T-helper 1 cell (primary cell): ENCODE measurements at places on chromosomes 4 and X.
A peak's percentile ranks its signal among the peaks of the same experiment; 100 is the strongest.

DNA sequence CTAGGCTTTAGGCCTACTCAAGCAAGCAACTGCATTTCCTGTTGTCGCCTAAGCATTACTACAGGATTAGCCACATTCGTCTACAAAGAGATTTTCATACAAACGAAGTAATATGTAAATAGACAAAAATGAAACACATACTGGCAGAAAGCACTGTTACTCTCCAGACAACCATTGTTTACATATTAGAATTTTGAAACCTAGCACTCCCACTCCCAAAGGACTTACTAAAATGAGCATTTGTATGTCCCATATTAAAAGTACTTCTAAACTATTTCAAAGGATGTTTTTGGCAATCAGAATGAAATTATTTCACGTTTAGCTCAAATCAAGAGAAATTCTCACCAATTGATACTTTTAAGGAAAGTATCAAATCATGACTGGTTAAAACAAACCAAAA, 570.8 kb downstream of the PRR32 start:
- no peak for DNase-seq

DNA sequence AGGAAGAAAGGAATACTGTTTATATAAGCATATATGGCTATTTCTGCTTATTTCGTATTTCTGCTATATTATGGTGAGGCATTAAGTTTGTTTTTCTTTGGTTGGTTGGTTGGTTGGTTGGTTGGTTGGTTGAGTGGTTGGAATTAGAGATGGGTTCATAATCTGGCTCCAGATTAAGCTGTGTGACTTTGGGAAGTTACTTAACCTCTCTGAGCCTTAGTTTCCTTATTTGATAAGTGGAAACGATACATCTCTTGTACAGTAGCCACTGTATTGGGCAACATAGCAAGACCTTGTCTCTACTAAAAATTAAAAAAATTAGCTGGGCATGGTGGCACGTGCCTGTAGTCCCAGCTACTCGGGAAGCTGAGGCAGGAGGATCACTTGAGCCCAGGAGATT, 46.1 kb upstream of the CEP135 start:
- DNase-seq: no peak

GRCh38 chr4:59825104-59825503, 1375.0 kb upstream of the ADGRL3 start:
- no peak for DNase-seq

- DNase-seq: peak; percentile 35
Observed at GRCh38 chrX:80808881-80809411, 731 bp downstream of the BRWD3 start.

GRCh38 chr4:118753096-118753495, 67.9 kb downstream of the METTL14 start:
- DNase-seq: no peak

DNA sequence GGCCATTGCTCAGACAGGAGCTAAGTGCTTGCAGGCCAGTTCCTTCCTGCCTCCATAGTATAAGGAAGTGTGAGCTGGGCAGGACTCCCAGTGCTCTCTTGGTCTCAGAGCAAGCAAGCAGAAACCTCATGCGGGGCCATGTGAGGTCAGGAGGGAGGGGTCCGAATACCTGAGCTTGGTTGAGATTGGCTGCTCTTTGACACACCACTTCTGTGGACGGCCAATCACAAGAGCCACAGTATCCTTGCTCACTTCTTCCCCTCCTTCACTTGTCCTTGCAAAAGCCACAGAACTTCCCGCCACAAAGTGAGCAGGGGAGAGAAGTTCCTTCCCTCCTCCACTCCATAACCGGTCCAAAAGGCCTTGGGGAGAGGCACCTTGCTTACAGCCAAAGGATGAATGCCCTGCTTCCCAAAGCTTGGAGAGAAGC, 56.7 kb downstream of the PRPS1 start:
- DNase-seq: peak; percentile 31

GRCh38 chr4:54877006-54877405, 219.2 kb downstream of the KIT start:
- DNase-seq: no peak

DNA sequence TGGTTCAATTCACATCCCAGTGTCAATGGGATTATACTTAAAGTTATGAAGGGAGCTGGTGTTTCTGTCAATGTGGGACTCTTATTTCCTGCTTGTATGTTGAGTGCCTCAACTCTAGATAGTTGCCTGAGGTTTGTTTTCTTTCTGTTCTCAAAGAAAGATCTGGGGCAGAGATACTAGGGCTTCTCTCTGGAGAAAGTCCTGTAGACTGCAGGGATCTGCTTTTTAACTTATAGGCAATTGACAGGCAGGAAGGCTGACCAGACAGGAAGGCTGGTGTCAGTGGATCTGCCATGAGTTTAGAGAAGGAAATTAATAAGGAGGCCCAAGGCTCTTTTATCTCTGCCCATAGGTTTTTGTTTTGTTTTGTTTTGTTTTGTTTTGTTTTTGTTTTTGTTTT, 64.0 kb upstream of the PRKX start:
- no peak for DNase-seq

DNA sequence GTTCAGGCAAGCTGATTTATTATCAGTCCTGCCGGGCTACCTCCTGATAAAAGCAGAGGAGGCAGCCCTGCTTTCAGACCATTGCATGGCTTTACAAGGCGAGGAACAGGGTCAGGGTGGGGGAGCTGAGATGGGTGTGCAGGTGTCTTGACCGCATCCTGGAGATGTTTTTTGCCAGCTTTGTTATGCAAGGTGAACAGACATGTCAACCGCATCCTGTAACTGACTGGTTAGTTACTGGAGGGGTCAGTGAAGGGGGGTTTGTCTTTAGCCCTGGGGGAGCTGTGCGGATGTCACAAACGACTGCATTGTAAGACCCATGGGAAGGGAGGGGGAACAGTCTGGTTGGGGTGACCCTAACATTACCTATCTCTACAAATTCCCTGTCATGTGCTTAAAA, 10.0 kb downstream of the ADAM29 start:
- DNase-seq: no peak

DNA sequence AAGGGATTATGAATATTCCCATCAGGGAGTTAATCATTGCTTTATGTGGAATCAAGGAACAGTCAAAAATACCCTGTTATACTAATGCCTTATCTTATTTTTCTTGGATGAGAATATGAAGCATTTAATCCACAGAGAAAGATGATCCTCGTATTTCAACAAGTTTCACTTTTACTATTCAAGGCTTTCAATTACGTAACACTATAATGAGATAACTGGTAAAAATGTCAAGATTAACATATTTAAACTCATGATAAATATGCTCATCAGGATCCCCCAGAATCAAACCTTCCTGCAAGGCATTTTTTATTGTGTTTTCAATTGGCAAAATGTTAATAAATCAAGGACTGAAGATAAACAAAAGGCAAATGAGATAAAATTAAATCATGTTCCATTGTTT, 5.1 kb downstream of the ZXDA start:
- no peak for DNase-seq

- no peak for DNase-seq
Observed at GRCh38 chrX:72050011-72050410, 81.7 kb downstream of the RTL5 start.

DNA sequence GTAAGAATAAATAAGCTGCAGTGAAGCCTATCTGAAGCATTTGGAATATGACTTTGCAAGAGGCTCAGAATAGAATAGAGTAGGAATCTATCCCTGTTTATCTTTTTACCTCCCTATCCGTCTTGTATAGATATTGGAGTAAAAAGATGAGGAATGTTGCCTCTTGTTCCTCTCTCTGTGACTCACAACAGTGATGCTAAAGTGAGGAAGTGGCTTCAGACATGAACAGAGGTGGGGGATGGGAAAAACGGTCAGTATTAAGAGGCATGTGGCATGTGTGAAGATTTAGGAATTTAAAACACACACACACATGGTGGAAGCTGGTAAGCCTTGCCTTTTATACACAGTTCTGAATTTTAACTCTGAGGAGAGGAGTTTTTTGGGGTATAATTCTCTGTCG, 3.8 kb upstream of the DCAF4L1 start:
- no peak for DNase-seq

- DNase-seq: no peak
Observed at GRCh38 chr4:18645351-18645750, 623.8 kb upstream of the LCORL start.

DNA sequence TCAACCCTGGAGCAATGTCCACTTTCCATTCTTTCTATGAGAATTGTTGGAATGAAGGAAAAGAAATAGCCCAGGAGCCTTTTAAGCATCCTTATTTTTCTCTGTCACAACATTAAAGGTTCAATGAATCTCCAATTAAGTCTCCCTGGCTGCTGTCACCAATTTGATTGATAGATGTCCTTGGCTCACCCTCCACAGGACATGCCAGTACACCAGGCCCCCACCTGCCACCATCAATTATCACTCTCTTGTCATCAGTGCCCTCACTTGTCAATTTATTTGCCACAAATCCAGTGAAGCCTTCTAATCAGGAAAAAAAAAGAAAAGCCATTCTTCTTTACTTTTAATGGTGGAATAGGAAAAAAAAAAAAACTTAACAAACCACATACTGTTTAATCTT, 453.6 kb downstream of the CENPC start:
- DNase-seq: no peak

DNA sequence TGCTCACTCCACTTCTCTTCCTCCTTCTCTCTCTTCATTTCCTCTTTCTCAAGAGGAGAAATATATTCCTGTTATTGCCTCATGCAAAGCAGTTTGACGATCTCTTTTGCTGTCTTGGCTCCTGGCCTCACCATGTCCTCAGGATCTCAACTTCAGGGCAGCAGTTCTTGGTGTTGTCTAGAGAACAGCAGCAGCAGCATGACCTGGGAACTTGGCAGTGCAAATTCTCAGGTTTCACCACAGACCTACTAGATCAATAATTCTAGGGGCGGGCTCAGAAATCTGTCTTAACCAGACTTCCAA, 193.4 kb upstream of the EDNRA start:
- DNase-seq: no peak

DNA sequence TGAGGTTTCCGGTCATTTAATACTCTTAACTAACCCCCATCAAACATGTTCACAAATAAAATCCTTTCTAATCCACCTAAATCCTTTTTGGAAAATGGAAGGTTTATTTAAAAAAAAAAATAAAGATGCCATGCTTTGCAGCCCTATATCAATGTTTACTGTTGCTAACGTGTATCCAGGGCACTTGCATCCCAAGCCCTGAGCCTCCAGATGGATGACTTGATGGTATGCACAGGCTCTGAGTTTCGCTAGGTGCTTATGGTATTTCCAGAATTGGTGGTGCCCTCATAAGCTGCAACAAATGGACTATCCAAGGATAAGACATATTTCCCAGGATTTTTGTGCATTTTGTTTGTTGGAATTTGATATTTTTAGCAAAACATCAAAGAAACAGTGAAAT, 257.7 kb downstream of the PRDM5 start:
- DNase-seq: no peak
